ENCODE measurements at places on chromosomes 3 and 15. TPM values are rescaled to one million over a fixed set of nuclear protein-coding genes. Genes with fewer than 3 reads are reported as not detected.
A peak's percentile ranks its signal among the peaks of the same experiment; 100 is the strongest.

DNA sequence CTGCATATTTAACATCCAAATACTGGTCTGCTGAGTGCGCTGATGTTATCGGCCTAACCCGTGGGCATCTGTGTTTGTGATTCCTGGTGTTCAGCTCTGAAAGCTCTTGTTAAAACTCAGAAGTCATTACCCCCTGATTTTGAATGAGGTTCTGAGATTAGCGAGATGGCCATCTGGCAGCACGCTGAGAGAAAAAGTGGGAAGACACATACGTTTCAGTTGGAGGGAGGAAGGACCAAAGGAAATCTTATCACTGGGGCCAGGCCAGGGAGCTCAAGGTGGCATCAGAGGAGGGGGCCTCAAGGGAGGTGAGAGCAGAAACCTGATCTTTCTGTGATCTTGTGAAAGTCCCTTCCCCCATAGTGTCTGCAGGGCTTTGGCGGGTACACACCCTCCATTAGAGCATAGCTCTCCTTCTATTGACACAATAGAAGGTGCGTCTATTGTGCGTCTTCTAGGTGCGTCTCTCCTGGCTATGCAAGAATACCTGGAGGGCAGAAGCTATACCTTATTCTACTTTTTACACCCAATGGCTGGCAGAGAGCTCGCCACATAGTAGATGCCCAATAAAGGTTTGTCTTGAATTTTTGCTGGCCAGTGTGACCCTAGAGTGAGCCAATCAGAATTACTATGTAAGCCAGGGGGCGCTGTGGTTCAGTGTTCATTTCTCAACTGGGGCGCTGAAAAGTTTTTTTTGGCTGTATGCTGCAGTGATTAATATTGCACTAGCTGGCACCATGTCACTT lies 182.4 kb downstream of the SHQ1 start:
- H3K27me3 ChIP-seq: no peaks in the 10 kb centered on the region
- no peak overlapping the region for H3K4me3 ChIP-seq
- peak; percentile 65 for DNase-seq
- peak overlapping the region; percentile 42 for H3K27ac ChIP-seq
- no peaks in the 10 kb centered on the region for H3K36me3 ChIP-seq

DNA sequence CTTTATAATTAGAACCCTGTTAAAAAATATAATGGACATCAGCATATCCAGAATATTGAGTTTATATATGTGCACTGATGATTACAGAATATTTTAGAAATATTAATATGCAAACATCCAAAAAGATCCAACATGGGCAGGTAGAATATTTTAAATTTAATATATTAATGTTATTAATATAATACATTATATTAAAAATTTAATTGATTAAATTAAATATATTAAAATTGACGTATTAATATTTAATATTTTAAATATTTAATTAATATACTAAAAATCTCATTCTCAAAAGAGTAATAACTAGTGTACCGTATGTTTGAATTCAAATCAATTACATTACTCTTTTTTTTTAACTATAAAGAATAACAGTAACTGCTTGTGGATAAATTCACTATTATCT lies 73.8 kb upstream of the FURIN start:
- H3K27ac ChIP-seq: no peak overlapping the region
- no peak for DNase-seq
- H3K4me3 ChIP-seq: no peak overlapping the region
- H3K36me3 ChIP-seq: no peaks in the 10 kb centered on the region

Gene GRK7
- 0.15 TPM for total RNA-seq

Gene MKRN3
- 0.98 TPM for total RNA-seq

DNA sequence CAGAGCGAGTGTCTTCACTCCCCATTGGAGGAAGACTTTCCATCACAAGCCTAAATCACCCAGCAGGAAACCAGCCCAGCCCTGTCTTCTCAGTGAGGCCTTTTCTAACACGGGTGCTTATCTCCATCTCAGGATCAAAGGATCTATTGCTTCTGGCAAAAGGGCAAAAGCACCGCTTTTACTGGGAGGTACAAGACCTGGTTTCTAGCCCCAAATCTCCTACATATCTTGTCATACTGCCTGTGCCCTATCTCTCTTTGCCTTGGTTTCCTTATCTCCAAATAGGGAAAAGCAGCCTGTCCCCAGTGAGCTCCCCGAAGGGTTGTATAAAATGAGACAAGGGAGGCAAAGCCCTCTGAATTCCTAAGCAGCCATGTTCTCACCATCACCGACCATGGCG lies 5.2 kb downstream of the GLB1 start:
- H3K36me3 ChIP-seq: no peaks in the 10 kb centered on the region
- H3K4me3 ChIP-seq: no peak overlapping the region
- peaks cover 3% of the 10 kb centered on the region for H3K4me1 ChIP-seq

DNA sequence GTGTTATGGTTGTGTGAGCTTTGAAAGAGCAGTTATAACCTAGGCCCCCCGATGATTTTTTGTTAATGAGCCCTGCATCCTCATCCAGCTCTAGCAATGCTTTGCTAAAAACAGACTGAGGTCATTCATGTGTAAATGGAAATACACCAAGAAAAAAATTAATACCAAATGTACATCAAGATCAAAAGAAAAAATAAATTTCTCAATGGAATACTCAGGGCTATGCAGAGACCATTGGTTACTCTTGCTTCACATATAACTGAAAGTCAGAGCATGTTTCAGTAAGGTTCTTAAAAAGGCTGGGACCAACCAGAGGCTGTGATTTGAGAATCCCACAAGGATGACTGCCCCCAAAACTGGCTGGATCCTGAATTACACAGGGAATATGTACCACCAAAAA lies 48.0 kb downstream of the ARHGAP31 start:
- no peak overlapping the region for H3K4me3 ChIP-seq
- no peaks in the 10 kb centered on the region for H3K36me3 ChIP-seq
- no peak for DNase-seq
- H3K4me1 ChIP-seq: no peaks in the 10 kb centered on the region

GRCh38 chr3:174016186-174016585 lies 618.6 kb downstream of the NLGN1 start:
- no peak for DNase-seq
- no peaks in the 10 kb centered on the region for H3K27me3 ChIP-seq
- H3K36me3 ChIP-seq: no peaks in the 10 kb centered on the region
- H3K4me3 ChIP-seq: no peak overlapping the region

Gene CD47
- total RNA-seq: 85.5 TPM

Gene SI
- total RNA-seq: not detected

Gene HRG
- not detected for total RNA-seq

GRCh38 chr3:71372241-71372768 lies 211.2 kb downstream of the FOXP1 start:
- no peaks in the 10 kb centered on the region for H3K27me3 ChIP-seq
- no peaks in the 10 kb centered on the region for H3K4me1 ChIP-seq
- no peaks in the 10 kb centered on the region for H3K36me3 ChIP-seq
- H3K27ac ChIP-seq: no peak overlapping the region

GRCh38 chr3:102791641-102792589 lies 357.1 kb downstream of the ZPLD1 start:
- no peak overlapping the region for H3K27ac ChIP-seq
- DNase-seq: no peak
- no peaks in the 10 kb centered on the region for H3K4me1 ChIP-seq

- no peak overlapping the region for H3K27ac ChIP-seq
- H3K27me3 ChIP-seq: no peaks in the 10 kb centered on the region
- no peak for DNase-seq
- no peaks in the 10 kb centered on the region for H3K36me3 ChIP-seq
Measured at GRCh38 chr3:193129607-193130006, 111.4 kb upstream of the PLAAT1 start.

DNA sequence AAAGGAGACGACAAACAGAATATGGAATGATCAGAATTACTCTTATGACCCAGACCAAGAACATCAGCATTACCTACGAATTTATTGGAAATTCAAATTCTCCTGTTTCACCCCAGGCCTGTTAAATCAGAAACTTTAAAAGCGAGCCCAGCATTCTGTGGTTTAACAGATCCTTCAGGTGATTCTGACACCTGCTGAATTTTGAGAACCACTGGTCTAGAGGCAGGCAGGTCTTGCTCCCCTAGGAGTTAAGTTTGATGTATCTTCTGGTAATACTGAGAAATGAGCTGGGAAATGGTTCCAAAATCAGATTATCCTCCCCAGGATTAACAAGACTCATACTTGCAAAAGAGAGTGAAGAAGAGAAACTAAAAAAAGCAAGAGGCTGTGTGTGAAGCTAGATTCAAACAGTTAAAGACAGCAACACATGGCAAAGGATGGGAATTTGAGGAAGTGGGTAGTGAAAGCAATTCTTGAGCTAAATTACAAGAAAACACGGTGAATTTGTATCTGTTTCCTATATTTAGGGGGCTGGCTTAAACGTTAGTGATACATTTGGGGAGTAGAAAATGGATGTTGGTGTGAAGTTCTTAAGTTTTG lies 66.0 kb downstream of the FLNB start:
- no peak for DNase-seq
- H3K27ac ChIP-seq: peak overlapping the region; percentile 33
- no peaks in the 10 kb centered on the region for H3K4me1 ChIP-seq

GRCh38 chr3:50444213-50444612 lies 59.2 kb downstream of the CACNA2D2 start:
- no peaks in the 10 kb centered on the region for H3K4me1 ChIP-seq
- peak overlapping the region; percentile 48 for H3K27ac ChIP-seq
- no peak overlapping the region for H3K4me3 ChIP-seq

DNA sequence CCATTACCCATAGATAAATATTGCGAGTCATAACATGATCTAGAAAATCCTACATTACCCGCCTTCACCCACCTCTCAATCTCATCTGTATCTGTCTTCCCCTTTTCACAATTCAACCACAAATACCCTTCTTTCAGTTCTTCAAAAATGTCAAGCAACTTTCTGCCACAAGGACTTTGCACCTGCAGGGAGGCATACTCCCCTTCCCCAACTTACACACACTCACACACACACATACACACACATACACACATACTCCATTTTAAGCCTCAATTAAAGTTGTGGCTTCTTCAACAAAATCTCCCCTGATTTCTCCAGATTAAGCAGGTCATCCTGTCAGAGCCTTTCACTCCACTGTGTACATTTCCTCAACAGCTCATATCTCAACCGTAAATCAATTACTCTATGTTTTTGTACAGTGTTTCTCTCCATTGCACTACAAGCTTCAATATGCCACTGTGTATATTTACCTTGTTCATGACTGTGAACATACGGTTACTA lies 33.1 kb upstream of the CCDC50 start:
- H3K4me3 ChIP-seq: no peak overlapping the region
- no peak overlapping the region for H3K27ac ChIP-seq
- no peaks in the 10 kb centered on the region for H3K4me1 ChIP-seq
- H3K36me3 ChIP-seq: no peaks in the 10 kb centered on the region
- H3K27me3 ChIP-seq: no peaks in the 10 kb centered on the region

DNA sequence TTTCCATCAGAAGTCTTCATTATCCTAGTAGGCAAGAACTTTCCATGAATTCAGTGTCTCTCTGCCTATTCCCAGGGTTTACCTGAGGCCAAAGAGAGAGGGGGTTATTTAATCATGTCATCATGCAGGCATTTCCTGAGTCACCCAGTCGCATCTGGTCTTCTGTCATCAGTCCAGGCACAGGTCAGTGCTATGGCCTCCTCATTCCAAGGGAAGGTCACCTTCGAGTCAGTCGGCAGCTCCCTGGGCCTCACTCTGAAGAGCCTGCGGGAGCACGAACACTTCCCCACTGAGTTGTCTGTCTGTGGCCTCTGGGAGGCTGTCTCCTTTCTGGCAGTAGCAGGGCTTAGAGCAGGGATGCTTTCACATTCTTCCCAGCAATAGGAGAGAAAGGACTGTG lies 26.2 kb upstream of the LRTM1 start:
- H3K27me3 ChIP-seq: no peaks in the 10 kb centered on the region
- DNase-seq: no peak
- H3K27ac ChIP-seq: no peak overlapping the region
- H3K4me3 ChIP-seq: no peak overlapping the region

DNA sequence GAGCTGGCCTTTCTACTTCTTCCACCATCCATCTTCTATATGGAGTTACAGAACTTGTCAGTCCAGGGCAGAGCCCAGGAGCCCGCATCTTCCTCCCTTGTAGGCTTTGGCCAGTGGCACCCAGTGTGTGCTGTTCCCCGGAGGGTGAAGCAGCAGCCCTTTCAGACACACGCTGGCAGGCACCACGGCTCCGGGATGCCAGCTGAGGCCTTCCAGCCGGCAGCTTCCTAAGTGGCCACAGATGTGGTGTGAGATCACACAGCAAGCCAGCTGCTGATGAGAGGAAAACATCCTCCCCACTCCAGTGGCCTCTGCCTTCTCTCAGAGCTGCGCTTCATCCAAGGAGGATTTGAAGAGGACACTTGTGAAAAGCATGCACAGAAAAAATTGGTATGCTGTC lies 24.1 kb downstream of the CRABP1 start:
- H3K36me3 ChIP-seq: no peaks in the 10 kb centered on the region
- no peak overlapping the region for H3K4me3 ChIP-seq
- H3K4me1 ChIP-seq: no peaks in the 10 kb centered on the region

- no peaks in the 10 kb centered on the region for H3K36me3 ChIP-seq
- no peaks in the 10 kb centered on the region for H3K27me3 ChIP-seq
- no peak overlapping the region for H3K4me3 ChIP-seq
Measured at GRCh38 chr3:73197187-73197586, 135.7 kb downstream of the EBLN2 start.

DNA sequence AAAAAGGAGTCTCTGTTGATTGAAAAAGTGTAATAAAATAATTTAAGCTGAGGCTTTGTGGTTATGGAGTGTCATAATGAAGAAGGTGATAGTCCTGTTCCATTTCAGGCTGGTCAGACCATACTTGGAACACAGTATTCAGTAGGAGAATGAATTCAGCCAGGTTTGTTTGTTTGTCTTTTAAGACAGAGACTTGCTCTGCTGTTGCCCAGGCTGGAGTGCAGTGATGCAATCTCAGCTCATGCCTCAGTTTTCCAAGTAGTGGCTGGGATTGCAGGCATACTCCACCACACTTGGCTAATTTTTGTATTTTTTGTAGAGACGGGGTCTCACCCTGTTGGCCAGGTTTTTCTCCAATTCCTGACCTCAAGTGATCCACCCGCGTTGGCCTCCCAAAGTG lies 33.5 kb downstream of the IQGAP1 start:
- no peak for DNase-seq
- H3K4me3 ChIP-seq: no peak overlapping the region
- H3K27me3 ChIP-seq: no peaks in the 10 kb centered on the region

GRCh38 chr3:144324076-144324475 lies 352.5 kb downstream of the DIPK2A start:
- no peaks in the 10 kb centered on the region for H3K36me3 ChIP-seq
- no peaks in the 10 kb centered on the region for H3K27me3 ChIP-seq
- H3K4me3 ChIP-seq: no peak overlapping the region
- H3K4me1 ChIP-seq: no peaks in the 10 kb centered on the region

DNA sequence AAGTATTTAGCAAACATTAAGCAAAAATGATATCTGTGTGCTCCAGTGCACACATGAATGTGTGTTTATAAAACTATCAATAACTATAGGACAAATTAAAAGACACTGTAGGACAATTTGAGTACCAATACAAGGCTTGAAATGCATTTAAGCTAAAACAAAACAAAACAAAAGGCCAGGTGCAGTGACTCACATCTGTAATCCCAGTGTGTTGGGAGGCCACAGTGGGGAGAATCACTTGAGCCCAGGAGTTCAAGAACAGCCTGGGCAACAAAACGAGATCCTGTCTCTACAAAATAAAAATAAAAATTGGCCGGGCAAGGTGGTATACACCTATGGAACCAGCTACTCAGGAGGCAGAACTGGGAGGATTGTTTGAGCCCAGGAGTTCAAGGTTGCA lies 50.7 kb downstream of the CSNK1G1 start:
- H3K36me3 ChIP-seq: no peaks in the 10 kb centered on the region
- H3K27ac ChIP-seq: no peak overlapping the region
- no peaks in the 10 kb centered on the region for H3K4me1 ChIP-seq
- no peak for DNase-seq

- peaks cover 7% of the 10 kb centered on the region for H3K36me3 ChIP-seq
- H3K4me3 ChIP-seq: peak overlapping the region; percentile 95
- DNase-seq: no peak
- H3K27ac ChIP-seq: peak overlapping the region; percentile 97
- H3K27me3 ChIP-seq: no peaks in the 10 kb centered on the region
Measured at GRCh38 chr3:14946739-14947099, 664 bp upstream of the NR2C2 start.
